Transverse colon (tissue), 4 donors: ENCODE measurements at places on chromosomes 5 and 9. TPM values are rescaled to one million over a fixed set of nuclear protein-coding genes. Genes with fewer than 3 reads are reported as not detected.

The SCGB3A2 gene
- total RNA-seq = not detected

GRCh38 chr9:16368237-16369087, 502.0 kb downstream of the BNC2 start:
- DNase-seq = no peak
- no peak overlapping the region for H3K27ac ChIP-seq
- no peak overlapping the region for H3K4me3 ChIP-seq
- H3K36me3 ChIP-seq = no peaks in the 10 kb centered on the region

GRCh38 chr9:86801246-86801645, 146.1 kb downstream of the GAS1 start:
- DNase-seq = no peak
- no peak overlapping the region for H3K4me3 ChIP-seq
- H3K27ac ChIP-seq = no peak overlapping the region
- no peaks in the 10 kb centered on the region for H3K36me3 ChIP-seq

DNA sequence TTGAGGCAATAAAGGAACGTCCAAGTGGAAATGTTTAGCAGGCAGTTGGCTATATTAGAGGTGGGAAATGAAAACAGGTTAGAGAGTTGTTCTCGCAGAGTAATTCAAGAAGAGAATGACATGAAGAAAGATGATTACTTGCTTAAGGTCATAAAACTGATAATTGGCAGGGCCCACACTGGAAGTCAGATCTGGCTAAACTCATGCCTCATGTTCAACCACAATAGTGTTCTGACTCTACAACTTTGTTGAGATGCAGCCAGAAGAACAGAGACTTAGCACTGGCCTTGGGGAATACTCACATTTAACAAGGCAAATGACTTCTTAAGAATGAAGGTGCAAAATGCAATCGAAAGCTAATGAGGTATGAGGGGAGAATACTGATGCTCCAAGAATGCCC, 27.2 kb upstream of the TNFSF8 start:
- H3K4me1 ChIP-seq = no peaks in the 10 kb centered on the region
- no peaks in the 10 kb centered on the region for H3K36me3 ChIP-seq
- DNase-seq = no peak
- H3K4me3 ChIP-seq = no peak overlapping the region
- H3K27me3 ChIP-seq = no peaks in the 10 kb centered on the region

DNA sequence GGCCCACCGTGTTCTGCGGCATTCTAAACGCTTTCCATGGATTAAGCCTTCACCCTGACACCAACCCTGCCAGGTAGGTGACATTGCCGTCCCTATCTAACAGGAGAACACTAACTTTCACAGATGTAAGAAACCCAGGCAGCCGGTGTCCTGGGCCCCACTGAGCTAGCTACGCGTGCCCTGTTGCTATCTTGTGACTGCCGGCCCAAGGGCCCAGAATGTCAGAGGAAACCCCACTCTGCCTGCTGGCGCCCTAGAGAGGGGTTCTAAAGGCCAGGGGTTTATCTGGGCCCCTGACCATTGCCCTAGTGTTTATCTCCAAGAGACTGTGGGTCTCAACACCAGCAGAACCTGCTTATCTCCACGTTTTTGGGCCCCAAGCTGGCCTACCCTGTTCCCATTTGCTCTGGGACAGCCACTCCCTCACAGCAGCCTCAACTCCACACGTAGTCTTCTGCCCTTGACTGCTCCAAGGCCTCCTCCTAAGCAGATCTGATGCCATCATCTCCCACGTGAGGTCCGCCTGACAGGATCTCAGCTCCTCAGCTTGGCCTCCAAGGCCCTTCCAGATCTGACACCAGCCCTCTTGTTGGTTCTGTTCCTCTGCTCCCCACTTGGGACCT, 18.1 kb upstream of the ZBTB34 start:
- no peak overlapping the region for H3K4me3 ChIP-seq
- H3K4me1 ChIP-seq = peaks cover 2% of the 10 kb centered on the region
- H3K27me3 ChIP-seq = no peaks in the 10 kb centered on the region
- no peaks in the 10 kb centered on the region for H3K36me3 ChIP-seq

- H3K27ac ChIP-seq = no peak overlapping the region
- no peaks in the 10 kb centered on the region for H3K4me1 ChIP-seq
- H3K4me3 ChIP-seq = no peak overlapping the region
- H3K36me3 ChIP-seq = no peaks in the 10 kb centered on the region
- DNase-seq = no peak
- H3K27me3 ChIP-seq = no peaks in the 10 kb centered on the region
Measured at GRCh38 chr9:132041798-132042197, 37.9 kb downstream of the MED27 start.

- no peaks in the 10 kb centered on the region for H3K27me3 ChIP-seq
- no peaks in the 10 kb centered on the region for H3K36me3 ChIP-seq
- DNase-seq = peak; percentile 48
- peak overlapping the region; percentile 98 for H3K27ac ChIP-seq
- peaks cover 26% of the 10 kb centered on the region for H3K4me1 ChIP-seq
- peak overlapping the region; percentile 71 for H3K4me3 ChIP-seq
Measured at GRCh38 chr5:108380531-108381349, 1.2 kb downstream of the FBXL17 start.

DNA sequence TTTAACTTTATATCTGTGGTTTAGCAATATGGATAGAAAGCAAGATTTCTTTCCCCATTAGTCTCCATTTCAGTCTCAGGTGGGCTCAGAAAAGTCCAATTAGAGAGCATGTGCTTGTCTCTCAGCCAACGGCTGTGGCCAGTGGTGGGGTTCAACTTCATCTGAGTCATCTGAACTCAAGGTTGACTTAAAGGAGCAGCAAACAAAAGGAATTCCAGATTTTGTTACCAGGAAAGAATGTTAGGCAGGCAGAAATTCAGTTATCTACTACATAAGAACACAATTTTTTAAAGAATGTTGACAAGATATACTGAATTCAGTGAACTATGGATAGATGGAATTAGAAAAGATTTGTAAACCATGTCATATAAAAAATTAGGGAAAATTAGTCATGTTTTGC, 784.1 kb downstream of the MAT2B start:
- H3K27me3 ChIP-seq = no peaks in the 10 kb centered on the region
- no peaks in the 10 kb centered on the region for H3K36me3 ChIP-seq
- no peaks in the 10 kb centered on the region for H3K4me1 ChIP-seq
- no peak for DNase-seq
- no peak overlapping the region for H3K4me3 ChIP-seq

DNA sequence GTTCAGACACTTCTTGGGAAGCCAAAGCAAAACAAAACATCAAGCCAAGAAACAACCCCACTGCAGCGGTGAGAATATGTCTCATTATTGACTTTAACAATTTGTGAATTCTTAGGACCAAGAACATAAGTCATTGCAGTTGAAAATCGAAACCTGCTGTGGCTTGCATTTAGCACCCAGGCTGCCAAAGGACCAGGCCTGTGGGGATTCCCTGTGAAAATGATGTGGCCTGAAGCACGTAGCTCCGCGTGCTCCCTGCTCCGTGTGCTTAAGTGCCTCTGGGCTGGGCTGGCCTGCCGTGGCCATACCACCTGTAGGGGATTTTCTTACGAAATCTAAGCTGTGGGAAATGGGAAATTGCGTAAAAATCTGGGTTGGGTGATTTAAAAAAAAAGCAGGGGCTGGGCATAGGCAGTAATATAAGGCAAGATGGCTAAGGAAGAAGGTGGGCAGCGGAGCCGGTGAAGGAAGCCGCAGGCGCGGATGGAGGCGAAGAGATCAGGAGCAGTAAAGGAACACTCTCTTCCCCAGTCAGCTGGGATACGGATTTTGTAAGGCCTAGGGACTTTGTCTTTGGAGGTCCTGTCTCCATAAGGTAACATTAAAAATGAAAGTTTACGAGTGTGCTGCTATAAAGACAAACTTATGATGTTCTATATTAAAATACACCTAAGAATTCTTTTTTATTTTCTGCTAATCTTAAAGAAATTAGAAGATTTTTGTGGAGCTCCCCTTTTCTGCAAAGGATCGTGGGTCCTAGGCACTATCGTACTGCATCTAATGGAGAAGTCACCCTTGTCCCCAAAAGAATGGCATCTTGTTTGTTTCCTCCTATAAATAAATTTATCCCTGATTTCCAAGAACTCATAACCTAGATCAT, 189.6 kb upstream of the SEMA6A start:
- H3K4me1 ChIP-seq = no peaks in the 10 kb centered on the region
- H3K27me3 ChIP-seq = no peaks in the 10 kb centered on the region
- DNase-seq = no peak
- H3K36me3 ChIP-seq = no peaks in the 10 kb centered on the region
- no peak overlapping the region for H3K4me3 ChIP-seq

GRCh38 chr5:152572812-152573211, 167.7 kb upstream of the NMUR2 start:
- no peak for DNase-seq
- no peak overlapping the region for H3K27ac ChIP-seq
- H3K36me3 ChIP-seq = no peaks in the 10 kb centered on the region
- no peaks in the 10 kb centered on the region for H3K4me1 ChIP-seq
- no peak overlapping the region for H3K4me3 ChIP-seq

The C7 gene
- 77.4 TPM for total RNA-seq

The LMBRD2 gene
- 15.6 TPM for total RNA-seq

The TAF1L gene
- total RNA-seq = not detected

- DNase-seq = peak; percentile 67
- H3K27me3 ChIP-seq = no peaks in the 10 kb centered on the region
- H3K36me3 ChIP-seq = no peaks in the 10 kb centered on the region
- no peak overlapping the region for H3K4me3 ChIP-seq
- no peaks in the 10 kb centered on the region for H3K4me1 ChIP-seq
- H3K27ac ChIP-seq = peak overlapping the region; percentile 83
Measured at GRCh38 chr5:68396722-68397121, 181.2 kb downstream of the PIK3R1 start.

DNA sequence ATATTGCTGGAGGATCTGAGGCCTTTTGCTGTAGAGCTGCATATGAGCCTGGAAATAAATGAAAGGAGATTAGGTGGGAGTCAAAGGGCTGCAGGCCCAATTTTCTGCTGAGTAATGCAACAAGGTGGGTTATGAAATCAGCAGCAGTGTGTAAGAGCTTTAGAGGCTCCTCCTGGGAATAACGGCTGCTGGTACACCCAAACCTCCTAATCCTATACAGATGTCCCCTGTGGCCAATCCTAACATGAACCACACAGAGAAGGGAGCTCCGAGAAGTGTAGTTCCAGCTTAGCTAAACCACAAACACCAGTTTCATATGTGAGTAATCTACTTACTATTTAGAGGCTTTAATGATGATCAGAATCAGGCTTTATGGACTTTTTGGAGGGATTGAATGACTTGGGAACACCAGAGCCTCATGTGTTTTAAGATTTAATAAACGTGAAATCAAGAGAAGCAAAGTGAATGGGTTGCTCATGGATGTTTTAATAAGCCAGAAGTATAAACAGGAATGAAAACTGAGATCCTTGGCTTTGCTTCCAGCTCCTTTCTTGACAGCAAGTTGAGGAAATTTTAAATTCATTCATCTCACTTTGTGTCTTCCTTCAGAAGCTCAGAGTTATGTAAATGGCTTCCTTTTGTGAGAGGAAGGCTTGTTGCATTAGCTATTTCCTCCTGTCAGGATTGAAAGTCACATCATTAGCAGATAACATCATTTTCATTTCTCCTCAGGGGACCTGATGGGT, 437.5 kb downstream of the TMEM232 start:
- no peaks in the 10 kb centered on the region for H3K4me1 ChIP-seq
- no peak for DNase-seq

- no peak overlapping the region for H3K4me3 ChIP-seq
- H3K36me3 ChIP-seq = no peaks in the 10 kb centered on the region
- no peak overlapping the region for H3K27ac ChIP-seq
- H3K27me3 ChIP-seq = no peaks in the 10 kb centered on the region
Measured at GRCh38 chr5:27474395-27474794, 436.0 kb upstream of the CDH9 start.

DNA sequence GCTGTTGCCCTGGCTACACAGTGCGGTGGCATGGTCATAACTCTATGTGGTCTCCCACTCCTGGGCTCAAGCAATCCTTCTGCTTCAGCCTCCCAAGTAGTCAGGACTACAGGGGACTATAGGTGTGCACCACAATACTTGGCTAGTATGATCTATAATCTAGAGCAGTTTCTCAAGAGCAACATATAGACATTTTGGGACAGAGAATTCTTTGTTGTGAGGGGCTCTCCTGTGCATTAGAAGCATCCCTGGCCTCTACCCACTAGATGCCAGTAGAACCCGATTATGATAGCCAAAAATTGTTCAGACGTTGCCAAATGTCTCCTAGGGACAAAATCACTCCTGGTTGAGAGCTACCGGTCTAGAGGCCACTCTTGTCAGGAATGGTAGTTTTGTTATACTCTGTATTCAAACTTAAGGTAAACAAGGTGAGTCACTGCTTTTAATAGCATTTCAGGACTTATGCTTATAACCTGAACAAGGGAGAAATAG, 7.2 kb downstream of the ANKHD1 start:
- H3K27me3 ChIP-seq = no peaks in the 10 kb centered on the region
- H3K4me3 ChIP-seq = no peak overlapping the region
- H3K36me3 ChIP-seq = peaks cover 4% of the 10 kb centered on the region
- peaks cover 25% of the 10 kb centered on the region for H3K4me1 ChIP-seq
- no peak overlapping the region for H3K27ac ChIP-seq

- H3K4me3 ChIP-seq = no peak overlapping the region
- peaks cover 6% of the 10 kb centered on the region for H3K4me1 ChIP-seq
- H3K27me3 ChIP-seq = no peaks in the 10 kb centered on the region
- no peak overlapping the region for H3K27ac ChIP-seq
- no peaks in the 10 kb centered on the region for H3K36me3 ChIP-seq
Measured at GRCh38 chr9:134556531-134557068, 85.0 kb upstream of the COL5A1 start.

DNA sequence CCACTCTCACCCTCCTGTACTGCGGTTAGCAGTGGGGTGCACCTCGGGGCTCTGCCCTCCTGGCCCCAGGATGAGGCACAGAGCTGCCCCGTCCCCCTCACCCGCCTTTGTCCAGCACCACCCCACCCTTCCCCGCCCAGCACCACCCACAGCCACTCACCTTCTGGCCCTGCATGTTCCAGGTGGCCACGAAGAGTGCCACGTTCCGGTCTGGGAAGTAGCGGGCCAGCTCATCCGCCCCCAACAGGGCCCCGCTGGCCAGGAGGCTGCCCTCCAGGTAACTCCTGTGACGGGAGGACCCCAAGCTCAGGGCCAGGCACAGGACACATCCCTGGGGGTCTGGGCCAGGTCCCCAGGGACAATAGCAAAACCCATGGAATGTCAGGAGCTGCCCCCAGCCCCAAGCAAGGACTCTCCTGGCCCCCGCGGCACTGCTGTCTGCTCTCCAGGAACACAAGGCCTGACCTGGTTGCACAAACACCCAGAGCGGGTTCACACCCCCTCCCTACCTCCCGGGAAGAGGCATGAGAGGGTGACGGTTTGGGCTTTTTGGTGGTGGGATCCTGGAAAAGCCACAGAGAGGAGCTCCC, 5.0 kb downstream of the INPP5E start:
- no peak overlapping the region for H3K27ac ChIP-seq
- DNase-seq = no peak
- no peak overlapping the region for H3K4me3 ChIP-seq
- no peaks in the 10 kb centered on the region for H3K27me3 ChIP-seq
- peaks cover 22% of the 10 kb centered on the region for H3K4me1 ChIP-seq

The C5 gene
- 1.5 TPM for total RNA-seq

The ROR2 gene
- total RNA-seq = 4.2 TPM

- no peaks in the 10 kb centered on the region for H3K4me1 ChIP-seq
- H3K4me3 ChIP-seq = no peak overlapping the region
- no peaks in the 10 kb centered on the region for H3K36me3 ChIP-seq
- no peak for DNase-seq
- no peak overlapping the region for H3K27ac ChIP-seq
- H3K27me3 ChIP-seq = no peaks in the 10 kb centered on the region
Measured at GRCh38 chr5:166957782-166958181, 1333.7 kb upstream of the WWC1 start.

The CAMK4 gene
- total RNA-seq = 0.75 TPM
